ENCODE measurements at places on chromosomes 2 and 18. TPM values are rescaled to one million over a fixed set of nuclear protein-coding genes. Genes with fewer than 3 reads are reported as not detected.

The ELOA2 gene
- total RNA-seq, result not detected

The NCK2 gene
- 84.8 TPM for total RNA-seq

The IL1A gene
- 0.41 TPM for total RNA-seq

The C2orf49 gene
- 29.8 TPM for total RNA-seq

- no peak for DNase-seq
Measured at GRCh38 chr18:59954755-59955156, 55.0 kb downstream of the PMAIP1 start.

DNA sequence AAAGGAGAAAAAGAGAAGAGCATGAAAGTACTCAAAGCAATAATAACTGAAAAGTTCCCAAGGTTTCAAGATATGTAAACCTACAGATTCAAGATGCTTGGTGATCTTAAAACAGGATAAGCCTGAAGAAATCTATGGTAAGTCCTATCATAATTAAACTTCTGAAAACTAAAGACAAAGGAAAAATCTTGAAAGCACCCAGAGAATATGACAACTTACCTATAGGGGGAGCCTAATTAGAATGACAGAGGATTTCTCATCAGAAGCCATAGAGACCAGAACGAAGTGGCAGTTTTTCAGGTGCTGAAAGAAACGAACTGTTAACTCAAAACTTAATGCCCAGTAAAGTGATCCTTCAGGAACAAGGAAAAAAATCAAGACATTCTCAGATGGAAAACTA, 59.7 kb downstream of the XDH start:
- no peak for DNase-seq

- DNase-seq, result no peak
Measured at GRCh38 chr2:155980941-155981560, 351.5 kb downstream of the NR4A2 start.

- no peak for DNase-seq
Measured at GRCh38 chr2:102058293-102058833, 66.6 kb downstream of the IL1R2 start.

GRCh38 chr2:217421834-217422233, 562.0 kb upstream of the TNP1 start:
- DNase-seq, result no peak

DNA sequence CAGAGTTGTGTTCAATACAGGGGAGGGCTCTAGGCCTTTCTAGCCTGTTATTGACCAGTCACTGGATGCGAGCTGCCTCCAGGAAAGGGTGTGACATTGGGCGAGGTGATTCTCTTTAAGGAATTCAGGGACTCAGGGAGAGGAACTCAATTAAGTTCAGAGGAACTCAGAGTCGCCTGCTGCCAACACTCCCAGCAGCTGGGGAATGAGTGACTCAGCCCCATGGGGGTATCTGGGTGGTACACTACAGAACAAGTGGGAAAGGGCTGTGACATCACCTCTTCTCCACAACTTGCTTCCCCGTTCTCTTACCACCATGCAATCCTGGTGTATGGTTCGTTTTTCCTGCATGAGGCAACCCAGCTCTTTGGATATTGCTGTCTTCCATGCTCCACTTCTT, 50.4 kb upstream of the CYRIA start:
- no peak for DNase-seq

GRCh38 chr2:113184531-113185230, 10.9 kb downstream of the PSD4 start:
- DNase-seq, result no peak

DNA sequence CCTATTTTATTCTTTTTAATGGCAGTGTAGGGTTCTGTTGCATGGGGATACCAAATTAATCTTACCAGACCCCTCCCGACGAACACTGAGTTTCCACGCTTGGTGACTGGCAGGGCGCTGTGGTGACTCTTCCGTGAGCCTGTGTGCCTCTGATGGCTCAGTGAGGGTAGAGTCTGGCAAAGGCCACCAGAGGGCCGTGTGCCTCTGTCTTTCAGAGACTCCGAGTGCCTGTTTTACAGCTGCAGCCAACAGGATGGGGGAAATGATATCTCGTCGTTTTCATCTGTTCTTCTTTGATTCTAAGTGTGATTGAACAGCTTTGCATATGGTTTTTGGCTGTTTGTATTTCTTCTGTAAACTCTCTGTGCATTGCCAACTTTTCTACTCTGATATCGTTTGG, 99.8 kb downstream of the ZNF236 start:
- peak; percentile 78 for DNase-seq

DNA sequence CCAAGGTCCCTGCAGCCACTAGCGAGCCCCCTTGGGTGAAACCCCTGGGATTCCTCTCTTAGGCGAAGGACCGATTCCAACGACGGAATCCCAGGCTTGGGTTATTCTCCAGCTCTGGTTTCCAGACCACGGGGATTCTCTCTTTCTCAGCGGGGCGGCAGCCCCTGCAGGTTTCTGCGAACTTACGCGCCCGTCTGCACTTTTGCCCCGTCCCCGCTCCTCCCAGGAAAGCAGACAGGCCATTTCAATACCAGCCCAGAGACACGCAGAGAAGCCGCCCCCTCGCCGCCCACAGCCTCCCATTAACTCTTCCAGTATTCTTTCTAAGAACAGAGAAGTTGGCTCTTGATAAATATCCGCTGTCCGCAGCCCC, 1.2 kb downstream of the CBLN2 start:
- no peak for DNase-seq

- no peak for DNase-seq
Measured at GRCh38 chr2:105961599-105962146, 217.0 kb downstream of the NCK2 start.

GRCh38 chr2:114642988-114643553, 200.6 kb downstream of the DPP10 start:
- no peak for DNase-seq

DNA sequence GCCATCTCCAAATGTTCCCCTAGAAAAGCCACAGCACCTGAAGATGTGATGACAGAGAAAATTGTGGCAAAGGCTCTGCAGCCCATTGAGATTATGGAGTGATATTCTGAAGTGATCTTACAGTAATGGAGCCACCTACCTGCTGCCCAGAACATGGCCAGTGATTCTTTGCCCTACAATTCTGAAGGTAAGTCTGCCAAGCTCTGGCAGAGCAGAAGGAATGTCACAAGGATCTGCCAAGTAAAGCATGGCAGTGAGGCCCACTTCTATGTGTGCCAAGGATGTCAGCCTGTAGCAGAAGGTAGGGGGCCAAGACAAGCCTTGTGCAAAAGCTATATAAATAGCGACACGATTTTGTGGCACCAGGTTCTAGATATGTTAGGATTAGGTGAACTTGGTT, 155.1 kb downstream of the RND3 start:
- no peak for DNase-seq

DNA sequence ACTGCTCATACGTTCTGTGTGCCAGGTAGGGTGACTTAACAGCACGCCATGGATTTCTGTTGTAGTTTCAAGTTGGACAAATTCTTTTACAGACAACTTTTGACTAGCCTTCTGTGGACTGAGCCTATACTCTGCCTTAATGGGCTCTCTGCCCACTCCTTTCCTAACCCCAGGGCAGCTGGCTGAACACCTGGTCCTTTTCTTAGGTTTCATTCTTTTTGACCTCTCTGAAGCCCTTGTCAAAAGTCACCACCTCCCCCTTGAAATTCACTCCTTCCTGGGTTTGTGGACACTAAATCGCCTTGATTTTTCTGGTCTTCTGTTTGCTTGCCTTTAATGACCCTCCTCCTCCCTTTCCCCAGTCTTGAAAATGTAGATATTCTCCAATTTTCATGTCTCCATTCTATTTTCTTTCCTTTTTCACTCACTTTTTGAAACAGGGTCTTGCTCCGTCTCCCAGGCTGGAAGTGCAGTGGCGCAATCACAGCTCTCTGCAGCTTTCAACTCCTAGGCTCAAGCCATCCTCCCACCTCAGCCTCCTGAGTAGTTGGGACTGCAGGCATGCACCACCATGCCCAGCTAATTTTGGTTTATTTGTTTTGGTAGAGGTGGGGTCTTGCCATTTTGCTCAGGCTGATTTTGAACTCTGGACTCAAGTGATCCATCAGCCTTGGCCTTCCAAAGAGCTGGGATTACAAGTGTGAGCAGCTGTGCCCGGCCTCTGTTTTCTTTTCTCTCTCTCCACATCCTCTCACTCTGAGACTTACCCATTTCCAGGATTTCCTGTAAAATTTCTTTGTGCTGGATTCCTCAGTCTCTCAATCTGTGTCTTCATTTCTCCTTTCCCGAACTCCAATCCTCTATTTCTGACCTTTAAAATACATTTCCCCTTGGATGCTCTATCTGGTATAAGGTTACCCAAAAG, 112.9 kb downstream of the PLB1 start:
- no peak for DNase-seq

DNA sequence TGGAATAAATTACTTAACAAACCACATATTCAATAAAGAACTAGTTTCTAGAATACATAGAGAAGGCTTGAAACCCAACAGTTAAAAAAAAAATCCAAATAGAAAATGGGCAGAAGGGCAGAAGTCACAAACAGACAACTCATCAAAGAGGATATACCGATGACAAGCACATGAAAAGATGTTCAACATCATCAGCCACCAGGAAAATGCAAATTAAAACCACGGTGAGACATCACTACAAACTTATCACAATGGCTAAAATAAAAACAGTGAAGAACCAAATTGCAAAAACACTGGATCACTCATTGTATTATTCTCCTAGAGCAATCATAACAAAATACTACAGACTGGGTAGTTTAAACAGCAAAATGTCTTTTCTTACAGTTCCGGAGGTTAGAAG, 14.5 kb downstream of the SESTD1 start:
- no peak for DNase-seq
